T follicular helper cell (primary cell): ENCODE measurements at places on chromosomes 4 and X.
A peak's percentile ranks its signal among the peaks of the same experiment; 100 is the strongest.

DNA sequence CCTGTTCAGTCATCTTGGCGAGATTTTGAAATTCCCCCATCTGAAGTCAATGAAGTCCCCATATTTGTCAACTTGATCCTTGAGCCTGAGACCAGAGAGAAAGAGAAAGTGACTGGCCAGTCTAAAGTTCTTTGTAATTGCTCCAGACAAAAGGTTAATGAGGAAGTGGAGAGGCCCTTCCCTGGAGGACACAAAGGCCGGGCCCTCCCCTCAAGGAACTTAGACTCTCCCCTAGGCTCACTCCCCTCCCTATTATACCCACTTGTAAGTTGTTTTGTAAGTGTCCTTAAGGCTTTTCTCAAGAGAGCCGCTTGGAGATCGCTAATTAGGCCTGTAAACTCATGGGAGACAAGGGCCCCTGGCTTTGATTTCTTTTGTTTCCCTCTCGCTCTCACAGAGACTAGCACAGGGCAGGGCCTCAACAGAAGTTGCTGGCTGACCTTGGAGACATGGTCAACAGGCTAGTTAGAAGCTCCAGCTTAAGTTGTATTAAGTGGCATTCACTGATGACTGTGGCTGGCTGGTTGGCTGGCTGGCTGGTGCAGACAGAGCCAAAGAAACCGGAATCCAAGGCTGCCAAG, 20.3 kb upstream of the GPC4 start:
- no peak for DNase-seq

- no peak for DNase-seq
Measured at GRCh38 chr4:62640296-62640695, 1440.2 kb downstream of the ADGRL3 start.

DNA sequence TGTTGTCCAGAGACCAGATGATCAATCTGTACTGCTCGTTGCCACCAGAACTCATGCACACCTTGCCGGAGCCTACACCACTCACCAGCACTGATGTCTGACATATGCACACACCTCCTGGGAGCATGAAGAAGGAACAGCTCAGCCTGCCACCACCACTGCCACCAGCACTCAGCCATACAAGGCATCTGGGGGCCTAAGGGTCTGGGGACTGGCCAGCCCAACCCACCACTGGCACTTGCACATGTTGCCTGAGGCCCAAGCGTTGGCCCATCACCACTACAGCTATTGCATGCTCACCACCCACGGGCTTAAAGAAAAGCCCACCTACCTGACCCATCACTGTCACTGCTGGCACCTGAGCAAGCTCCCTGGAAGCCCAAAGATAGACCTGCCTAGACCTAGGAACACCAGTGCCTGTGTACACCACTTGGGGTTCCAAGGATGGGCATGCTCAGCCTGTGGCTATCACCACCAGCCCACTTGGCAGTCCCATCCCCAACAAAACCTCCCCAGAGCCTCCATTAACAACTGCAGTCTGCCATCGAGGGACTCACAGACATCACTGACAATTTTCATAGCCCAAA, 174.3 kb upstream of the GRID2 start:
- no peak for DNase-seq

- no peak for DNase-seq
Measured at GRCh38 chrX:9626379-9626778, 139.3 kb downstream of the GPR143 start.

- DNase-seq: no peak
Measured at GRCh38 chr4:112140536-112140935, 4.7 kb upstream of the FAM241A start.

- DNase-seq: no peak
Measured at GRCh38 chr4:98689507-98690174, 31.2 kb upstream of the TSPAN5 start.

GRCh38 chrX:19343085-19343534, 617 bp upstream of the PDHA1 start:
- DNase-seq: no peak

DNA sequence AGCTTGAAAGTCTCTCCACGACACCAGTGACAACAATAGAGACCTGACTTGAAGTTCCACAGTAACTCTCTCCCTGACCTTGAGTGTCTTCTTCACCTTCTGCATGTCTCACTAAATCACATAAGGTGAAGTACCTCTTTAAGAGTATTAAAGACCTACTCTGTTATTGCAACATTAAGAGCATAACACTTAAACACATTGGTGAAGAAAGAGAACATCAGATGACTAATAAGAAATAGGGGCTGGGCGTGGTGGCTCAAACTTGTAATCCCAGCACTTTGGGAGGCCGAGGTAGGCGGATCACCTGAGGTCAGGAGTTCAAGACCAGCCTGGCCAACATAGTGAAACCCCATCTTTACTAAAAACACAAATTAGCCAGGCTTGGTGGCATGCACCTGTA, 33.9 kb upstream of the MAPK10 start:
- DNase-seq: no peak

DNA sequence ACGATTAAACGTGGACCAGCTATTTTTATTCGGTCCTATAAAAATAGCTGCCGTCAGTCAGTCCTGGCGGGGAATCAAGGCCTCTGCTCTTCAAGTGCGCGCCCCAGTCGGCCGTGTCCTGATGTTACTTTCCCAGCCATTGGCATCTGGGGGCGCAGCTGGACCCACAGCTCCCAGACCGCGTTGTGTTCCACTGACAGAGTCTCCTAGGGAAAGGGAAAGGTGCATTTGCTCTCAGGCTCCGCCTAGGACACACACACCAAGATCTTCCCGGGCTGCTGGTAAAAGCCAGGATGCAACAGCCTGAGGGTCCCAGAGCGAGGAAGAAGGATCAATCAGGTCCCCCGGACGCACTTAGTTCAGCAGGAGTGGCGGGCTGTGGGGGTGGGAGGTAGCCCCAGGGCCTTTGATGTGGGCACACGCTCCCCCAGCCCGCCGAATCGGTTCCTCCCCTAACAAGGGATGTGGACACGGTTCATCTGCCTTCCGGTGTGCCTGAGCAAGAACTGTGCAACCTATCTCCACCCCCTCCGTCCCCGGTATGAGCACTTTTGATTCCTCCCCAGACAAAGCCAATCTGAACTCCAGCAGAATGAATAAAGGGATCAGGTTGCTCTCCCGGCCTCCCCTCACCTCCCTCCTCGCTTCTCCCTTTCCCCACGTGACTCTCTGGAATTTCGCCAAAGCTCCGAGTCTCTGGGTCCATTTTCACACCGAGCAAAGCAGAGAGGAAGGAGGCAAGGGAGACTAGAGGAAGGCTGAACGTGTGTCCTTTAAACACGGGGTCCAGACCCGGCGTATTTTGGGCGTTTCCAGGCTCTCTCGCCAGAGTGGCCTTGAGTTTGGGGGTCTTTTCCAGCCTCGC, 626 bp upstream of the FRAS1 start:
- no peak for DNase-seq

- no peak for DNase-seq
Measured at GRCh38 chr4:6137027-6137746, 63.2 kb downstream of the JAKMIP1 start.

DNA sequence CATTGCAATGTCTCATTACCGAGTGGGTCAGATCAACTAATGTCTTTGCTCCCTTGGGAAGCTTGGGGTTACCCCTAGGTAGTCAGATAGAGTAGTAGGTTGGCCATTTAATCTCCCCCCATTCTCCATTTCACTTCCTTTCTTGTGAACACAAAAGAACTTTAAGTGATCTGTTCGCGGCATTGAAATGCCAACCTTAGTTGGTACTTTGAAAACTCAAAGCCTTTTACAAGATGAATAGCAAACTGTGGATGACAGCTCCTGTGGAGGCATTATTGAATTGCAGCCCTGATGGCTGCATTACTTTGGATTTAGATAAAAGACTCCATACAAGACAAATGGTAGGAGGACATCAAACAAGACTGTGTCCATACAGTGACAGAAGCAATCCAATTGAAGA, 469.1 kb downstream of the GBA3 start:
- no peak for DNase-seq

DNA sequence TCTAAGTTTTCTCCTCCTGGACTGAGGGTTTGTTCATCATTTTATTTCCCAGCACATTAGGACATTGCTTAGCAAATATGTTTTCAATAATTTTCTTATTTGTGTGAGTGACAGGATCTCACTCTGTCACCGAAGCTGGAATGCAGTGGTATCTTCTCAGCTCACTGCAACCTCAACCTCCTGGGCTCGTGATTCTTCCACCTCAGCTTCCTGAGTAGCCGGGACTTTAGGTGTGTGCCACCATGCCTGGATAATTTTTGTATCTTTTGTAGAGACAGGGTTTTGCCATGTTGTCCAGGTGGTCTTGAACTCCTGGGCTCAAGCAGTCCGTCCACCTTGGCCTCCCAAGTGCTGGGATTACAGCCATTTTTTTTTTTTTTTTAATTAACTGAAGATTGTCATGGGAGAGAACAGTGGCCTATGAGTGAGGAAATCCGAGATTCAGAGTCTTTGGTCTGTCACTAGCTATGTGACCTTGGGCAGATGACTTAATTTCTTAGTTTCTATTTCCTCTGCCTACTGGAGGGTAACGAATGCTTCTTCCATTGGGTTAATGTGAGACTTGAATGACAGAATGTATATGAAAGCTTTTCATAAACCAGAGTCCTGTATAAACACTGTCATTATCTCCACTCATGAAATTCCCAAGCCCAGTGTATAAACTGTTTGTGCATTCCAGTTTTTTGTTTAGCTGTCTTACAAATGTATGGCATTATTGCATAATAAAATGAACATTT, 23.9 kb downstream of the MOB1B start:
- DNase-seq: no peak

GRCh38 chr4:183468210-183469095, 24.0 kb downstream of the CDKN2AIP start:
- DNase-seq: no peak

- no peak for DNase-seq
Measured at GRCh38 chrX:119237562-119237942, 1.5 kb downstream of the PGRMC1 start.

DNA sequence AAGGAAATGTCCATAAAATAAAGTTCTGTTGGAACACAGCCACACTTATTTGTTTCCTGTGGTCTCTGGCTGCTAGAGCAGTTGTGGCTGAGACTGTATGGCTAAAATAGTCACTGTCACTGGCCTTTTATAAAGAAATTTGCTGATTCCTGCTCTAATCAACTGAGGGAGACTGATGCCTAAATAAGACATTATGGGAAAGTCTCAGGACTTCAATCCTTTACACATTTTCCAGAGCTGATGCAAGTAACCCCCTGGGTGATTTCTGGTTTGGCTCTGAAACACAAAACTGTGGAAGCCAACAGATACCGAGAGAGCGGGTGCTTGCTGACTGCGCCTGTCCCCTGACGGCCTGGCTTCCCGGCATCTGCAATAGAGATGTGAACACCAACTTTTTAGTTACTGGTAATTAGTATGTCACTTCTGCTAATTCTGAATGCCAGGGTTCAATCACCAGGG, 64.0 kb downstream of the POLR2B start:
- DNase-seq: no peak

GRCh38 chrX:34915463-34916225, 27.0 kb upstream of the FAM47B start:
- no peak for DNase-seq

GRCh38 chr4:63123441-63123840, 1285.8 kb downstream of the TECRL start:
- DNase-seq: no peak

DNA sequence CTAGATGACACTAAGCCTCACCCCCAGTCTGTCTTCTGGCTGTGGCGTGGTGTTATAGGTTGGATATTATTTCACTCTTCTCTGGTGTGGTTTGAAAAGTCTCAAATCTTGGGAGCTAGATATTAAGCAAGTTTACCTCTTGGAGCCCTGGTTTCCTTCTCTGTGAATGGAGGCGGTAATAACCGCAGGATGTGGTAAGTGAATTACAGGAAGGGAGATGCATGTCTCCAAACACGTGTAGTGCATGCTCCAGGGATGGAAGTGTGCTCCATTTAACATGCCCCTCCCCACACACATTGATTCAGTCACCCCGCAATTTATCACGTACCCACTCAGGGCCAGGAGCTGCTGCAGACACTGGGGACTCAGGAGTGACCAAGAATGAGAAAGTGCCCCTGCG, 4.9 kb downstream of the ZNF275 start:
- no peak for DNase-seq

DNA sequence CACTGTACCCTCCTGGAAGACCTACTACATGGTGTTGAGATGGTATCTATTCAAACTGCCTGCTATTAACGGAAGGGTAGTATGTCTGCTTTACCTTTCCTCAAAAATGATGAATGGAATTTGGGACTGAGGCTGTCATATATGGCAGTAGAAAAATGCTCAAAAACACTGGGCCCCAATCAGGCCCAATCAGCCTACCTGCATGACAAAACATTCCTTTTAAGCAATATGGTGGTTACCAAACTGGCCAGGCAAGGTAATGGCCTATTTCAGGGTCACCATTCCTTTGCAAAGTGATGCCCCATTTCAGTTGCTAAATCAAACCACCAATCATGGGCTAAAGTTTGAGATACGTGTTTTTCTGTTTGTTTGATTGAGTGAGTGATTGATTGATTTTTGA, 14.9 kb downstream of the RNF150 start:
- DNase-seq: no peak

DNA sequence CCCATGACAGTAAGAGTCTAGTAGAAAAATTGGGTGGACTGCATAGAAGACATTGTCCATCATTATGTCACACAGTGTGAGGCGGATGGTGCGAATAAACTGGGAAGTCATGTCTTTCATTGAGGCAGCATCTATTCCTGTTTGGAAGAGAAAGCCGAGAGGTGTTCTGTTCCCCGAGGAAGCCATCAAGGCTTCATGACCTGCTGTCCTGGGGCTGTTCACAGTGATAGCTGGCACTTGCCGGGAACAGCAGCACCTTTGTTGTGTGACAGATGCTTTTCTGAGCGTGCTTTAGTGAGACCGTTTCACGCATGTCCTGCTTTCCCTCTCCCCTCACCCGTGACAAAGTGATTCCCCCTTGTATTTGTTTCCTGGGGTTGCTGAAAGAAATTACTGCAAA, 20.3 kb downstream of the RGS12 start:
- DNase-seq: no peak

GRCh38 chr4:24488399-24489164, 95.8 kb downstream of the DHX15 start:
- peak; percentile 30 for DNase-seq

DNA sequence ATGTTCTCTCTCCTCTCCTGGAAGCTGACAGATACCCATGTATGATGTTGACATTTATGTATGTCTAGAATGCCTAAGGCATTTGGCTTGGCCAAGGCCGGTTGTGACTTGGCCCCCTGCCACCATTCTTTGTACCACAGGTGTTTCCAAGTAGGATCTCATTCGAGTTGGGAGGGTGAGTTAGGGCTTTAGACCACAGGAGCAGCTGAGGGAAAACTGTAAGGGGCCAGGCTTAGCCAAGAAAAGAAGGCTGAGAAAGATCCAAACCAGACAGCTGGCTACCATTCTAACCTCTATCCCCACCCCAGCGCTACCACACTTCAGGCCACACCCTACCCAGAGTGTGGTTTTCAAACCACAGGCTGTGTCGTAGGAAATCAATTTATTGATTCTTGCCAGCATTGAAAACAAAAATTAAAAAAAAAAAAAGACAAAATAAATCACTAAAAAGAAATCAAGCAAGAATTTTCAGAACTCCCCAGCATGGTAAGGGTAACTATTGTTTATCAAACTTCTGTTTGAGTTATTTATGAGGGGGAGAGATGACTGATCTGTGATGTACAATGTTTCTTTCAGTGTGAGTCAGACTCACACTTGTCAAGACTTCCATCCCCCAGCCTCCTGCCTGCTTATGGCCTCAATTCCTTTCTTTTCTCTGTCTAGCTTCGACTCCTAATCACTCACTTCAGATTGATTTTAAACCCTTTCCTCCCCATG, 9.9 kb downstream of the TMSB4X start:
- DNase-seq: peak; percentile 40

GRCh38 chr4:59825104-59825503, 1375.0 kb upstream of the ADGRL3 start:
- DNase-seq: no peak
